Tibial nerve (tissue), 4 donors: ENCODE measurements at places on chromosomes 4 and X. TPM values are rescaled to one million over a fixed set of nuclear protein-coding genes. Genes with fewer than 3 reads are reported as not detected.

- no peaks in the 10 kb centered on the region for H3K36me3 ChIP-seq
- no peak overlapping the region for H3K27ac ChIP-seq
- no peaks in the 10 kb centered on the region for H3K4me1 ChIP-seq
- no peaks in the 10 kb centered on the region for H3K27me3 ChIP-seq
These were observed 150.6 kb downstream of the IL15 start for GRCh38 chr4:141786946-141787345.

- H3K4me3 ChIP-seq: no peak overlapping the region
- H3K27me3 ChIP-seq: no peaks in the 10 kb centered on the region
- no peaks in the 10 kb centered on the region for H3K4me1 ChIP-seq
These were observed 593.2 kb downstream of the TMA16 start for GRCh38 chr4:164087733-164088132.

DNA sequence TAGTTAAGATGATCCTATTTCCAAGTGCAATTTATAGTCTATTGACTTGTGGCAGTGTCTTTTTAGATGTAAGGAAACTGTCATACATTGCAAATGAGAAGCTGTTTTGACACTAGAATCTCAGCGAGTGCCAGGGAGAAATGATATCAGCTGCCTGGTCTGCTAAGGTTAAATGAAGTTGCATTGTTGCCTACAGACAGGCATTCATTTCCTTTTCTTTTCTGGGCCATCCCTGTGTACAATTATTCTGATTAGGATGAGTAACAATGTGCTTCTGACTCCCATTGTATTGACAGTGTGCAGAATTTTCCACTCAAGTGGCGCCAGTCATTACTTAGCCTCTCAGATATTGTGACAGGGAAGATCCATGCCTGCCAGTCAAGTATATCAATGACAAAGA is 231.2 kb downstream of the GPAT3 start:
- no peak for DNase-seq
- H3K27me3 ChIP-seq: no peaks in the 10 kb centered on the region
- no peak overlapping the region for H3K27ac ChIP-seq
- no peaks in the 10 kb centered on the region for H3K4me1 ChIP-seq
- H3K36me3 ChIP-seq: no peaks in the 10 kb centered on the region
- no peak overlapping the region for H3K4me3 ChIP-seq

GRCh38 chrX:10166731-10167151 is 10.0 kb downstream of the CLCN4 start:
- H3K27me3 ChIP-seq: no peaks in the 10 kb centered on the region
- no peak overlapping the region for H3K4me3 ChIP-seq
- no peaks in the 10 kb centered on the region for H3K36me3 ChIP-seq
- H3K27ac ChIP-seq: peak overlapping the region; percentile 8
- no peak for DNase-seq

DNA sequence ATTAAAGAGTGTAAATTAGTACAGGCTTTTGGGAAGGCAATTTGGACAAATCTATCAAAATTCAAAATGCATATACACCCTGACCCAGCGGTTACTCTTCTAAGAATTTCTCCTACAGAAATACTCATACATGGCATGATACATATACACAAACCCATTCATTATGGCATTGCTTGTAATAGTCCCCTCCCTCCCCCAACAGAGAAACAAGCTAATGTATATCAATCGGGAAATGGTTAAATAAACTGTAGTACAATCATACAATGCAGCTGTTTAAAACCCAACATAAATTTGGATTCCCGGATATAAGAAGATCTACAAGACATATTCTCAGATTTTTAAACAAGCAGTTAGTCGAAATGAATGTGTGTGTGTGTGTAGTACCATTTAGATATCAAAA is 808 bp downstream of the HUWE1 start:
- H3K27me3 ChIP-seq: no peaks in the 10 kb centered on the region
- DNase-seq: no peak
- H3K27ac ChIP-seq: peak overlapping the region; percentile 91
- peak overlapping the region; percentile 61 for H3K4me3 ChIP-seq
- no peaks in the 10 kb centered on the region for H3K4me1 ChIP-seq

DNA sequence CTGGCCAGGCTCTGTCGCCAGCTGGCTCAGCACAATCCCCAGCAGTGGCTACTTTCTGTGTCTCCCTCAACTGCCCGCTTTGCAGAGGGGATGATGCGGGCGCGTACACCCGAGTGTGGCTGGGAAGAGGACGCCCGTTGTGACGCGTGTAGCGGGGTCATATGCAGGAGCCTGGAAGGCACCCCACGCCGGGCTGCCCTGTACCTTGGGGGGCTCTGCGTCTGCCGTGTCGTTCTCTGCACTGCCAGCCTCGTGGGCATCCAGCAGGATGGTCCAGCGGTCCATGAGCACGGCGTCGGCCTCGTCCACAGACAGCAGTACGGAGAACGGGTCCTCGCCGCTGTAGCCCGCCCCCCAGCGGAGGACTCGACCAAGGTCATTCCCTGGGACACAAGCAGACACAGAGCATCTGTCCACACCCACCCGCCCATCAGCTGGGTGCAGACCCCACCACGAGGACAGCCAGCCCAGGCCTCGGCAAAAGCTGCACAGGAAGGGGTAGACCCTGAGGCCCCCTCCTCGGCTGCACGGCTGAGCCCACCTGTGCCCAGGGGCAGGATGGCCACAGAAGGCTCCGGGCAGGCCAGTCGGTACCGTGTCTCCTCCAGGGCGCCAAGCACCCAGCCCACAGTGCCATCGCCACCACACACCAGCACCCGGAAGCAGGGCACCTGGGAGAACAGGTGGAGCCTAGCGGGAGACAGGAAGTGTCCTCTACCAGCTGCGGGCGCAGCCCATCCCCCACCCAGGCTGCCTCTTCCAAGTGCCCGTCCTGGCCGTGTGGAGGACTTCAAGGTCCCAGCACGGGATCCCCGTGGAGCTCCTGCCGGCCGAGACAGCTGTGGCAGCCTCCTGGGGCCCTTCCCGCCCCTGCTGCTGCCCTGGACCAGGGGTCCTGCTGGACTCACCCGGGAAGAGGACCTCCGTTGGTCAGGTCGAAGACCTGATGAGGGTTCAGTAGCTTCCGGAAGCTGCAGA is 10.8 kb downstream of the DGKQ start:
- H3K27me3 ChIP-seq: no peaks in the 10 kb centered on the region
- no peak overlapping the region for H3K4me3 ChIP-seq
- DNase-seq: no peak
- peak overlapping the region; percentile 63 for H3K27ac ChIP-seq
- H3K4me1 ChIP-seq: no peaks in the 10 kb centered on the region

Gene ZNF157
- total RNA-seq: 1.3 TPM
